Jurkat, Clone E6-1 (cell line): ENCODE measurements at places on chromosomes 12 and 14.

DNA sequence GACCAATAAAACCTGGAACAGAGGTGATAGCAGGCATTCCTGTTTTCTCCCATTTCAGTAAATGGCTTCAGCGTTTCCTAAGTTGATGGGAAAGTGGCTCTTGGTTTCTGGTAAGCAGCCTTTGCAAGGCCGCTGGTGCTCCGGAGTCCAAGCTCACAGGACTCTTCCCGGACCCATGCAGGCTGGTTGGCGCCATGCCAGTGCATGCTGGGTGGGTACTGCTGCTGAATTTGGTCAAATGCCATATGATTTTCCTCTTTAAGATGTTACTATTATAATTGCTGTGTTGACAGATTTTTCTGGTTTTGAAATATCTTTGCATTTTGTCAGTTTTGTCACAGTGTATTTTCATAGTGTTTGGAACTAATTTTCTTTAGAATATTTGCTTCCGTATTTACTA is 27.7 kb downstream of the PPP2R5C start:
- DNase-seq, result no peak

GRCh38 chr14:66624336-66624937 is 116.5 kb downstream of the GPHN start:
- DNase-seq, result peak; percentile 47

- DNase-seq, result no peak
Observed at GRCh38 chr12:19311165-19311564, 128.1 kb upstream of the AEBP2 start.

DNA sequence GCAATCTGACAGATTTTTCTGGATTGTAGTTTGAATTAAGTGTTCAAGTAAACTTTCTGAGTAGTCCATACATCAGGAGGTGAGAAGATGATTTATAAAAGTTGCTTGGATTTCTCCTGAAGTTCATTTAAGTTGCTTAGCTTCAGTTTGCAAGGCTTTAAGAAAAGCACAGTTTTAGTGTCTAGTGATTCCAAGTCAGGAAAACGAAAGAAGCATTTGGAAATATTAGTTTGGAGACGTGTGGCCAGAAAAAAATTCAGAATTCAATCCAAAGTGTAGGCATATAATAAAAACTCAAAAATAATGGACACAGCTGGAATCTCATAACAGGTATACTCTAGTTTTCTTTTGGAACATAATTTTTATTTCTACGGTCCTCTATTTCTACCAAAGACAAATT is 25.5 kb upstream of the PRICKLE1 start:
- no peak for DNase-seq

GRCh38 chr14:48008646-48009045 is 333.2 kb upstream of the MDGA2 start:
- DNase-seq, result no peak

GRCh38 chr14:52356025-52356424 is 41.9 kb downstream of the PTGER2 start:
- DNase-seq, result no peak

GRCh38 chr14:22185789-22186188 is 403.2 kb downstream of the DAD1 start:
- DNase-seq, result no peak

GRCh38 chr12:78959556-78959955 is 95.0 kb downstream of the SYT1 start:
- no peak for DNase-seq

DNA sequence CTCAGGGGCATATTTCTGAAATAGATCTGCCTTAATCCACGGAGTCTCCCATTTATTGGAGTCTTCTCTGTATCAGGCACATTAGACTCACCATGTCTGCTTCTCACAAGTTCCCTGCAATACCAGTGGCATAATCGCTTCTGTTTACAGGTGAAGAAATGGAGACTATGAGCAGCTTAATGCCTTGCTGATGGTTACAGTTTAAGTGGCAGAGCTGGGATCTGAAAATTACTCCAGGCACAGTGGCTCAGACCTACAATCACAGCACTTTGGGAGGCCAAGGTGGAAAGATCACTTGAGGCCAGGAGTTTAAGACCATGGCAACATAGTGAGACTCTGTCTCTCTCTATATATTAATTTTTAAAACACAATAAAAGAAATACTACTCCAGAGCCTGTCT is 7.3 kb upstream of the RIC8B start:
- DNase-seq, result no peak

DNA sequence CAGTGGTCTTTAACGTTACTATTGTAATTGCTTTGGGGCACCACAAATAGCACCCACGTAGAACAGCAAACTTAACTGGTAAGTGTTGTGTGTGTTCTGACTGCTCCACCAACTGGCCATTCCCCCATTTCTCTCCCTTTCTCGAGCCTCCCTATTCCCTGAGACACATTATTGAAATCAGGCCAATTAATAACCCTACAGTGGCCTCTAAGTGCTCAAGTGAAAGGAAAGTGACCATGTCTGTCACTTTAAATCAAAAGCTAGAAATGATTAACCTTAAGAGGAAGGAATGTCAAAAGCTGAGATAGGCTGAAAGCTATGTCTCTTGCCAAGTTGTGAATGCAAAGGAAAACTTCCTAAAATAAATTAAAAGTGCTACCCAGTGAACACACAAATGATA is 22.3 kb downstream of the PPP1R13B start:
- no peak for DNase-seq

- DNase-seq, result no peak
Observed at GRCh38 chr12:42779186-42779859, 189.8 kb upstream of the PRICKLE1 start.

DNA sequence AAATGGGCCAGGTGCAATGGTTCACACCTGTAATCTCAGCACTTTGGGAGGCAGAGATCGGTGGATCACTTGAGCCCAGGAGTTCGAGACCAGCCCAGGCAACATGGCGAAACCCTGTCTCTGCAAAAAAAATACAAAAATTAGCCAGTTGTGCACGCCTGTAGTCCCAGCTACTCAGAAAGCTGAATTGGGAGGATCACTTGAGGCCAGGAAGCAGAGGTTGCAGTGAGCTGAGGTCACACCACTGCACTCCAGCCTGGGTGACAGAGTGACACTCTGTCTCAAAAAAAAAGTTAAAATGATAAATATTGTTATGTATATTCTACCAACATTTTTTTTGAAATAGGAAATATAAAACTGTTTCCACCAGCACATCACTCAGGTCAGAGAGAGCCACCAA is 64.9 kb downstream of the NDUFA12 start:
- DNase-seq, result no peak

DNA sequence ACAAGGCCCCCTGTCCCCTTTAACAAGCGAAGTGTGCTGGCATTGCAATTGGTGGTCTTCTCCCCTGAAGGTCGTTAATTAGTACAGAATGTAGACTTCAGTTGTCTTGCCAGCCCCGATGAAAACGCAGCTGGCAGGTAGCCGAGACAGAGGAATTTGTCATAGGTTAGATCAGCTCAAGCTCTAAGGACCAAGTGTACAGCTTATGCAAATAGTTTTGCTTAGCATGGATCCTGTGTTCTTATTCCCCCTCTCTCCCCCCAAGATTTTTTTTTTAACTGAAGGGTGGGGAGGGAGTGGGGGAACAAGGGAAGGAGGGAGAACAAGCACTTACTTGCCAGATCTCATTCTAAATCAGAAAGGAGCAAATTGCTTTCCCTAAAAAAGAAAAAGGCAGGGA is 58.6 kb upstream of the PARP11 start:
- no peak for DNase-seq

- DNase-seq, result no peak
Observed at GRCh38 chr14:34931206-34931605, 51.6 kb upstream of the SRP54 start.

DNA sequence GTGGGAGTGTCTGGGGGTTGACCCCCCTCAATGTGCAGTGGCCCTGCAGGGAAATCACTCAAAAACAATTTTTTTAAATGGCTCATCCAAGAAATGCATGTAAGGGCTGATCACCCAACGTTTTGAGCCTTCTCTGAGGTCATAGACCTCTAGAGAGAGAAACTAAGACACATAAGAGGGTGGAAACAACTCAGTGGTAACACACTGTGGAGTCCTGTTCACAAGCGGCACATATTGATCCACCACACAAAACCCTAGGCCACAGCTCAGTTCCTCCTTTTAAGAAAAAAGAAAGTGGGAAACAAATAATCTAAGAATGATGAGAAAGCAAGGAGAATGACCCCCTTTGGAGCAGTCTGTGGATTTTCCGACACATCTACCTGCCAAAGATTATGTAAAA is 83.0 kb upstream of the METAP2 start:
- DNase-seq, result no peak

- DNase-seq, result no peak
Observed at GRCh38 chr14:38201137-38201828, 6.4 kb upstream of the SSTR1 start.

DNA sequence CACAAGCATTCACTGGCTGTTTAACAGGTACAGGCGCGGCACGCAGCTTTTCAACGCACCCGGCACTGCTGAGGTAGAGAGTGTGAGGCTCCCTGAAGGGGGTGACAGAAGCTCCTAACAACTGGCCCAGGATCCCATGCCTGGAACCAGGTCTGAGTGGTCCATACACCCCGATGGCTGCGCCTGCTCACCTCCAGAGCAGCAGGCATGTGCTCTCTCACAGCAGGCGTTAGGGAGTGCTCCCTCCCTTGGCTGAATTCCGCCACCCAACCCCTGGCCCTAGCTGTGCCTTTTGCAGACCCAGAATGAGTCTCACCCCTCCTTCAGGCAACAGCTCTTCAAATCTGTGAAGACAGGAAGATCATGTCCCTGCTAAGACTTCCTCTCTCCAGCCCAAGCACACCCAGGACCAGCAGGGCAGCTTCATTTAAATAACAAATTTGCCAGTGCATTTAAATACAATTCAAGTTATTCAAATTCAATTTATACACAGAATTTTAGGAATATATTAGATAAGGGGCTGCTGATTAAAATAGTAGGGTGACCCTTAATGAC is 86.0 kb downstream of the SETD3 start:
- DNase-seq, result no peak

DNA sequence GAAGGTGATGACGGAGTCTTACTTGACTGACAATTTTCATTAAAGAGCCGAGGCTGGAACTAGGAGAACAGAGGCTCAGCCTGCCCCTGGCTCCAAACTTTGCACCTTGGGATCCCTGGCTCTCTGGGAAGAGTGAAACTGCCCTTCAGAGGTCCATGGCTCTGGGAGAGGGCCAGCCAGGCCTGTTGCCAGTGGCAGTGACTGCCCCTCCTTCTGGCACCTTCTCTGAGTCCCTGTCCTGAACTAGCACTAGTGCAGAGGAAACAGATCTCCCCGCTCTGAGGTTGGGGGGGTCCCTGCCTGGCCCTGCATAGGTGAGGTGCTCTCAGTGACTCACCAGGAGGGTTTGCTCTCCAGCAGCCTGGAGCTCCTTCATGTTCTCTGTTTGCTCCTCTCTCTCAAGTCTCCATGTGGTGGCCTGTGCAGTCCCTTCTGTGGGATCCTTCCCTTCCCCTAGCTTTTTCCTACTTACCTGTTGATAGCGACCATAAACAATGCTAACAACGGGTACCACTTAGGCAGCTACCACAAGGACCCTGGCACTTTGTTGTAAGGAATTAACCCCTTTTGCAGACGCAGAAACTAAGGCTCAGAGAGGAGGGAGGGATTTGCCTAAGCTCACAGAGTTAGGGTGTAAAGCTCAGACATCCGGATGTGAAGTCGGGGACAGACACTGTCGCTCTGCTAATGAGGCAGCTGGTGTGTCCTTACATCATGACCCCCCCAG is 22.4 kb downstream of the FAM222A start:
- DNase-seq, result no peak

DNA sequence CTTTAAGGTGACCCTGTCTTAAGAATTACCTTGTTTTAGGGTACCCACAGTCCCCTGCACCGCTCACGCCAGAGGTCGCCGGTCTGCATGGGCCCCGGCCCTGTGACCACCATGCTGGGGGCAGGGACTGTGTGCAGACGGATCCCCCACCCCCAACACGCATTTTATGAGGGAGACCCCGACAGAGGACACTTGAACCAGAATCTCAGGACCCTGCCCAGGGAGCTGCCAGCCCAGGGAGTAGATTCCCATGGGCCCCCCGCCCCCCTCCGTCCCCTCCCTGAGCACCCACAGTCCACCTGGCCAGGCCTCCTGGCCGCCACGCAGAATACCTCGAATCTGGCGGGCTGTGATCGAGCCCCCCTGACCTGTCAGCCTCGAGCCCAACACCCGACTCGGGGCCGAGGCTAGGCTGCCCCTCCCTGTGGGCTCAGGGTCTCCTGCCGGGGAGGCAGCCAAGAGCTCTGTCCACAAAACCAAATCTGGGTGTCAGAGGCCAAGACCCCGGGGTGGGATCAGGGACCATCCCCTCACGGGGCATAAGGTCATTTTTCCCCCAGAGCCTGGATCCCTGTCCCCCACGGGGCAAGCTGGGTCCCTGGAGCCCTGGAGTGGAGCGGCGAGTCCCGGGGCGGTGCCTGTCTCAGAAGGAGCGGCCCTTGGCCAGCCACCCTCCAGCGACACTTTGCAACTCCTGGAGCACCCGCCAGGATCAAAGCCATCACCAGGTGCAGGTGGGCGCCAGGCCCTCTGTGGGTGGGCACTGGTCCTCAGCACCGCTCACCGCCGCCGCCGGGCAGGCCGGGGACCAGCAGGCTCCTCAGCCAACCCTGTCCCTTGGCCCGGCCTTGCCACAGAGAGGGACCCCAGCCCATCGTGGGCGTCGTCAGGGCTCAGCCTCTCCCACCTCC is 155.8 kb upstream of the PKP2 start:
- no peak for DNase-seq

DNA sequence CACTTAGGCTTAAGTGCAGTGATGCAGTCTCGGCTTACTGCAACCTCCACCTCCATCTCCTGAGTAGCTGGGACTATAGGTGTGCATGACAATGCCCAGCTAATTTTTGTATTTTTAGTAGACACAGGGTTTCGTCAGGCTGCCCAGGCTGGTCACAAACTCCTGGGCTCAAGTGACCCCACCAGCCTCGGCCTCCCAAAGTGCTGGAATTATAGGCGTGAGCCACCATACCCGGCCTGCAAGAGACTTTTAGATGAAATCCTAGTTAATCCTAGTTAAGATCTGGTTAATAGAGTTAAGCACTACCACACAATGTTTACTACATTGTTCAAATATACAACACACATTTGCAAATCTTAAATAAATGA is 196.5 kb upstream of the AMIGO2 start:
- DNase-seq, result no peak

- no peak for DNase-seq
Observed at GRCh38 chr14:74418031-74418430, 8.0 kb downstream of the SYNDIG1L start.

DNA sequence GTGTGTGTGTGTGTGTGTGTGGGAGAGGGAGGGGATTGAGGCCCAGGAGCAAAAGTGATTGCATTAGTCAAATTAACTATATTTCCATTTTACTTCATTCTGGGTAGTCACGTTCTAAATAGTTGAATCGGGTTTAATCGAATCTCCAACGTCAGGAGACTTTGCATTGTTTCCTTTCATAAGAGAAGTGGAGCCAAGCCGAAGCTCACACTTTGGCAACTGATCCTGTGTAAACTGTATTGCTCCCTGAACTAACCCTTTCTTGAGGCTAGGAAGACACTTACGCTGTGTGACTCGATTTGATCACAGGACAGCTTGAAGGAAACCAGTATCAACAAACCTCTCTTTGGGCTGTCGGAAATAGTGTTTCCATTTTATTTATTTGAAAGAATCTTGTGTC is 363.4 kb upstream of the ATP2B1 start:
- no peak for DNase-seq
